ENCODE measurements at places on chromosomes 12 and 14.

DNA sequence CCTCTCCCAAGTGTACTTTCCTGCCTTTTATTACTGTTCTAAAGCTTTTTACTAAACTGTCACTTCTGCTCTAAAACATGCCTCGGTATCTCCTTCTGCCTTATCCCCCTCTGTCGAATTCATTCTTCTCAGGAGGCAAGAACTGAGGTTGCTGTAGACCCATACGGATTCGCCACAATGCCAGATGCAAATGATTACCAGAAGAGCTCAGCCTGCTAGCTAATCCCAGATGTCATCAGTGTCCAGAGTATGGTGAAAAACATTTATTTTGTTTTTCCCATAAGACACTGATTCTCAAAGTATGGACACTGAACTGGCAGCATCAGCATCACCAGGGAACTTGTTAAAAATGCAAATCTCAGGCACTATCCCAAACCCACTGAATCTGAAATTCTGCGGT is 359.3 kb downstream of the TMTC2 start:
- no peak for DNase-seq

- peak; percentile 52 for DNase-seq
Observed at GRCh38 chr12:111313833-111314259, 55.0 kb downstream of the PHETA1 start.

GRCh38 chr14:96130391-96130790 is 74.2 kb upstream of the BDKRB2 start:
- DNase-seq: no peak

- DNase-seq: peak; percentile 21
Observed at GRCh38 chr14:88868558-88869159, 44.2 kb downstream of the TTC8 start.

DNA sequence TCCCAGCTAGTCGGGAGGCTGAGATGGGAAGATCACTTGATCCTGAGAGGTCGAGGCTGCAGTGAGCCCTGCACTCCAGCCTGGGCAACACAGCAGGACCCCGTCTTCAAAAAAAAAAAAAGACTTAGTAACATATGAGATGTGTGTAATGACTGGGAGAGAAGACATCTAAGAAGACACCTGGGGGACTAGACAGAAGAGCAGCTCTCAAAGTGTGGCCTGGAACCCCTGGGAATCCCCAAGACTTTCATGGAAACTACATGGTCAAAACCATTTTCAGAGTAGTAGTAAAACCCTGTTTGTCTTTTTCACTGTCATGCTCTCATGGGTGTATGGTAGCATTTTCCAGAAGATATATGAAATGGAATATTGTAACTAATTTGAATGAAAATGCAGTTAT is 45.3 kb downstream of the R3HDM2 start:
- DNase-seq: no peak

DNA sequence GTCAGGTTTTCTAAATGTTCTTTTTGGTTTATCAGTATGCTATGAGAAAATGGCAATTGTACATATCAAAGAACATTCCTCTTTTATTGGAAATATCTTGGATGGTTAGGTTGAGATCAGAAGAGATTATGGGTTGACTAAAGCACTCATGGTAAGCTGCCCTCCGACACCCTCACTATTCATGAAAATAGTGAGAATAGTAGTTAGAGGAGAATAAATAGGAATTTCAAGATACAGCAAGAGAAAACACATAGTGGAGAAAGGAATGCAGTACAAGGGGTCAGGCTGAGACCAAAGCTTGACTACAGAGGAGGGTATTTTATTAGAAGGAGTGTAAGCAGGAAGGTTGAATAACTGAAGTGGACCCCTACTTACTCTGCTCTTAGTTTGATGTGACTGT is 112.5 kb downstream of the PTPRQ start:
- peak; percentile 43 for DNase-seq

GRCh38 chr12:103691063-103691462 is 104.0 kb downstream of the STAB2 start:
- no peak for DNase-seq

- no peak for DNase-seq
Observed at GRCh38 chr12:45833401-45833800, 103.9 kb downstream of the ARID2 start.

- DNase-seq: no peak
Observed at GRCh38 chr14:103302966-103303365, 31.1 kb upstream of the EIF5 start.

DNA sequence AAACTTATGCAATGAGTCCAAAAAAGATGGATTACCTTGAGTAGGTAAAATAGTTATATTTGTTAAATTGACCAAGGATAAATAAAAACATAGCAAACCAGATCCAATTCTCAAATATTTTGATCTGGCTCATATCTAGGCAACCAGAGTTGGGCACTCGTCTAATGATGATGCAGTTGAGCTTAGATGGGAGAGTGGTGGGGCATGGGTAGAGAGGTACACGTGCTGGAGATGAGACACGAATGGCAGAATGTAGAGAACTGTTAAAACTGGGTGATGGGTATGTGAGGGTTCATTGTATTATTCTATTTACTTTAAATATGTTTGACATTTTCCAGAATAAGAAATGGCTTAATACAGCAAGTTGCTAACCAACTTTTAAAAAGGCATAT is 7.6 kb upstream of the RNF34 start:
- DNase-seq: no peak

DNA sequence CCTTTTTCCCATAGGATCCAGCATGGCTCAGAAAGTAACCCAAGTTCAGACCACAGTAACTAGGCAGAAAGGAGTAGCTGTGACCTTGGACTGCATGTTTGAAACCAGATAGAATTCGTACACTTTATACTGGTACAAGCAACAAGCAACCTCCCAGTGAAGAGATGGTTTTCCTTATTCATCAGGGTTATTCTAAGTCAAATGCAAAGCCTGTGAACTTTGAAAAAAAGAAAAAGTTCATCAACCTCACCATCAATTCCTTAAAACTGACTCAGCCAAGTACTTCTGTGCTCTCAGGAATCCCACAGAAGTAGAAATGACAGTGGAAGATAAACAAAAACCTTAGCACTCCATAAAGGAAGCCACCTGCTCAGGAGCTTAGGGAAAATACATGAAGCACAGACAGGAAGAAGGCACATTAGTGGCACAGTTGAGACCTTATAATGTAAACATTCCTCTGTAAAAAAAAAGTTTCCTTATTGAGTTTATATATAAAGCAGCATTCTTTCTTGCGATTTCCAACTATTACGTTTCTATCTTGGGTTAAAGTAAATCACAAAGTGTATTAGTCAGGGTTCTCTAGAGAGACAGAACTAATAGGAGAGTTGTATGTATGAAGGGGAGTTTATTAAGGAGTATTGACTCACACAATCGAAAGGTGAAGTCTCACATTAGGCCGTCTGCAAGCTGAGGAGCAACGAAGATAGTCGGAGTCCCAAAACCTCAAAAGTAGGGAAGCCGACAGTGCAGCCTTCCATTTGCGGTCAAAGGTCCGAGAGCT is 398.4 kb downstream of the DAD1 start:
- DNase-seq: peak; percentile 95

DNA sequence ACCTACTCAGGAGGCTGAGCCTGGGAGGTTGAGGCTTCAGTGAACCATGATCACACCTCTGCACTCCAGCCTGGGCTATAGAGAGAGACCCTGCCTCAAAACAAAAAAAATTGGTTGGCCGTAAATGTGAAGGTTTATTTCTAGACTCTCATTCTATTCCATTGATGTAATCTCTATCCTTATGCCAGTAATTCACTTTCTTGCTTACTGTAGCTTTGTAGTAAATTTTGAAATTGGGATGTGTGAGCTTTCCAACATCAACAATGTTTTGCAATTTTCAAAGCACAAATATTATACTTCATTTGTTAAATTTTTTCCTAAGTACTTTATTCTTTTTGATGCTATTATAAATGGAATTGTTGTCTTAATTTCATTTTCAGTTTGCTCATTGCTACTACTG is 24.6 kb downstream of the LIN52 start:
- DNase-seq: no peak

GRCh38 chr14:89641495-89642175 is 224.6 kb upstream of the FOXN3 start:
- no peak for DNase-seq

GRCh38 chr12:111197376-111197944 is 171.4 kb downstream of the PHETA1 start:
- no peak for DNase-seq

- no peak for DNase-seq
Observed at GRCh38 chr12:130401703-130402102, 64.0 kb downstream of the PIWIL1 start.

- no peak for DNase-seq
Observed at GRCh38 chr14:103652806-103653205, 23.8 kb downstream of the KLC1 start.

GRCh38 chr14:101402936-101403660 is 158.2 kb upstream of the DIO3 start:
- no peak for DNase-seq

DNA sequence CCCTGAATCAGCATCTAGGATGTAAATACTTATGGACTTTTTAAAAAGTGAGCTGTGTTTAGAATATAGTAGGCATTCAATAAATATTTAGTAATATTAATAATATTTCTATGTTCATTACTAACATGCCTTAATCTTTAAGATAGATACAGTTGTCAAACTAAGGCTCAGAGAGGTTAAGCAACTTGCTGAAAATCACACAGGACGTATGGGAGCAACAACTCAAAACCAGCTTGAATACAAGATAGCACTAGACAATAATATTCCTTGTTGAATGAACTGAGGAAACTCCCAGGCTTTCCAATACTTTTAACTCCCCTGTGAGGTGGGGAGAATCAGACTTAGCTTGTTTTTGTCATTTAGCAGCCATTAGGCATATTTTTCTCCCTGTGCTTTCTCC is 45.3 kb downstream of the LLPH start:
- no peak for DNase-seq

GRCh38 chr12:68115281-68115680 is 44.3 kb downstream of the IFNG start:
- DNase-seq: no peak

DNA sequence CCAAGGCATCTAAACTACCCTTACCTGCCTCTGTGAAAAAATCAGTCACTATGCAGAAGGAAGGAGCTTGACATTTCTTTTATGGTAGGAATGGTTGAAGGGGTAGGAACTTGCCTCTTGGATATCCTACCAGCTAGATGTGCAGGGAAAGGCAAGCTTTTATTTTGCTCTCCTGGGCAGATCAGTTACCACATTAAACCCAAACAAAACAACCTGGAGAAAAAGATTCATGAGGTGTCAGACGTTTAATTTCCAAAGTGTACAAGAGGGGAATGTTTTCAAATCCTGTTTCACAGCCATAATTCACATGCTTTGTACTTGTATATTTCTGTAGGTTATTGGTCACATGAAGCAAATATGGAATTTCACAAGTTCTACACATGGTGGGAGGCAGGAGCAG is 67.0 kb upstream of the IFNG-AS1 start:
- DNase-seq: no peak

GRCh38 chr14:26191671-26192070 is 406.2 kb downstream of the NOVA1 start:
- DNase-seq: no peak

DNA sequence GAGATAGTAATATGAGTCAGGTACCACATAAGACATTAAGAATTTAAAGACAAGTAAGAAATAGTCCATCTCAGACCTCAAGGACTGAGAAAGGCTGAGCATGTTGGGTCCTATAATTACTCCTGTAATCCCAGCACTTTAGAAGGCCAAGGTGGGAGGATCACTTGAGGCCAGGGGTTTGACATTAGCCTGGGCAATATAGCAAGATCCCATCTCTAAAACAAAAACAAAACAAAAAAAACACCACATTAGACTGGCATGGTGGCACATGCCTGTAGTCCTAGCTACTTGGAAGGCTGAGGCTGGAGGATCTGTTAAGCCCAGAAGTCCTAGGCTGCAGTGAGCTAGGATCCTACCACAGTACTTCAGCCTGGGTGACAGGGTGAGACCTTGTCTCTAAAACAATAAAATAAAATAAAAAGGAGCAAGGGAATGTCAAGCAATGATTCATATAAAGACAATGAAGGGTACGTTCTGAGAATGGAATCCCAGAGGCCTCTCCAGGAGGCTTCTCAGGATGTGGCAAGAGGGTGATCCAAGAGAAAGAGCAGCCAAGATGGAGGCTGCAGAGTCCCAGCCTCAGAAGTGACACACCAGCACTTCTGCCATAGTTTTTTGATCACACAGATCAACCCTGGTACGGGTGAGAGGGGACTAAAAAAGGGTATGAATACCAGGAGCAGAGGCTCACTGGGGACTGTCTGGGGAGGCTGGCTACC is 206.4 kb downstream of the CRADD start:
- DNase-seq: peak; percentile 56

DNA sequence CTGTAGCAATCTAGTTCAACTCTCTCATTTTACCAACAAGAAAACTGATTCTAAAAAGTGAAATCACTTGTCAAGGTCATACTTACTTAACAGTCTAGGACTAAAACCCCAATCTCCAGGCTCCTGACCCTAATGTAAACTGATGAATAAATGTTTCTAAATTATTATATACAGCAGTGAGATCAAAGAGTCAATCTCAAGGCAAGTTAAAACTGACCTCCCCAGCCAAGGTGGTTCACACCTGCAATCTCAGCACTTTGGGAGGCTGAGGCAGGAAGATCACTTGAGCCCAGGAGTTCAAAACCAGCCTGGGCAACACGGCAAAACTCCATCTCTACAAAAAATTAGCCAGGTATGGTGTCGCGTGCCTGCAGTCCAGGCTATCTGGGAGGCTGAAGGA is 15.3 kb downstream of the CLIP1 start:
- DNase-seq: no peak

DNA sequence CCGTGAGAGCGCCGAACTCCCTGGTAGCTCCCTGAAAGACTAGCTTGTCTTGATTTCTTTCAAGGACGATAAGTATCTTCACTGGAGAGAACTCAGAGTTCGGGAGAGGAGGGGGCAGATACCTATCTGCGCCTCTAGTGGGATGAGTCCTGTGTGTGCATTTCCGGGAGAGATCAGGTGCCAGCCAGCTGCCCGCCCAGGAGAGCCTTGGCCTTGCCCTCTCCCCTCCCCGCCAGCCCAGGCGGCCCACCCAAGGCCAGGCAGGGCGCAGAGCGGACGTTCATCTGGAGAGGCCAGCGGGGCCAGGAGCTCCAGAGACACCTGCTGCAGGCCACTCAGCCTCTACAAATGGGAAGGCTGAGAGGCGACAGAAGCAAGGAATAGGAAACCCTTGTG is 1.0 kb downstream of the CD9 start:
- no peak for DNase-seq

- no peak for DNase-seq
Observed at GRCh38 chr12:44155358-44155757, 319.5 kb downstream of the TMEM117 start.

DNA sequence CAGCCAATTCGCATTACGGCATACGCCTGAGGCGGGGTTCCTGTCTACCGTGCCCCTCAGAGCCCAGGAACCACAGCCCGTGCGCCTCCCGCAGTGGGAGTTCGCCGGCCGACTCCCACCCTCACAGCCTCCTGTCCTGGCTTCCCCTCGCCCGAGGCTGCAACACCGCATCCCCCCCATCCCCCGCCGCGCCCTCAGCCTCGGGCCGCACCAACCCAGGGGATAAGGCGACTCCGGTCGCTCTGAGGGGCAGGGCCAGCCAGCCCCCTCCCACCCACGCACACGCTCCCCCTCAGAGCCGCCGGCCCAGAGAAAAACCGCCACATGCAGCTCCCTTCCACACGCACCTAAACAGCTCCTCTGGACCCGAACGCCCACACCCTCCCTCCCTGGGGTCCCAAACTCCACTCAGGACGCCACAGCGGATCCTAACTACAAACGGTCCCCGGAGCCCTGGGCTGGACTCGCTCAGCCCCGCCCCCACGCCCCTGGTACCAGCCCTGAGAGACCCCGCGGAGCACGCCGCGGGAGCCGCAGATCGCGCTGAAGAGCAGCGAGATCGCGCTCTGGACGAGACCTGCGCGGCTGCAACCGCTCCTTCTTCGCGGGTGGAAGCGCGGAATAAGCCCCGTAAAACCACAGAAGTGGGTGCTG is at the start of gene C14orf39:
Gene C14orf39 (minus strand): TSS at position 466 of the 654 bp plus-strand sequence. CDS start 985 bp downstream, outside the sequence.
- peak; percentile 63 for DNase-seq

- no peak for DNase-seq
Observed at GRCh38 chr14:103819503-103820307, 27.7 kb downstream of the PPP1R13B start.

Data from astrocyte of the spinal cord (primary cell).